ENCODE measurements at places on chromosomes 1 and 21.

DNA sequence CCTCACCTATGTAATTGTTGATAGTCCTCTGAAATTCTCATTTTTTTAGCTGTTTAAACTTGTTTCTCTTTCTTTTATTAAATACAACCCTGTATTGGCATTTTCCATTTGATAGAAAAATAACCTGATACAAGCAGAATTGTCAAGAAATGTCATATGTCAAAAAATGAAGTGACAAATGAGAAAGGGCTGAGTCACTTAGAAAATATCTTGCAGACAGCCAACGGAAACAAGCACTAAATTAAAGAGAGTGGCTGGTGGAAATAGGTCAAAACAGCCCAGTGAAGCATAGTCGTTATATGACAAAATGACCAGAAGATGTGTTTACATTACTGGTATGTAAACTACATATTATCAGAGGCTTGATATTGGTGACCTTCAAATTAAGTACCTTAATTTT is 484.4 kb downstream of the PLA2G4A start:
- DNase-seq = no peak

GRCh38 chr21:42112857-42113256 is 41.7 kb downstream of the UMODL1 start:
- DNase-seq = no peak

GRCh38 chr1:50981741-50982140 is 11.7 kb downstream of the CDKN2C start:
- no peak for DNase-seq

GRCh38 chr1:241219449-241219848 is 137.6 kb downstream of the RGS7 start:
- DNase-seq = no peak

DNA sequence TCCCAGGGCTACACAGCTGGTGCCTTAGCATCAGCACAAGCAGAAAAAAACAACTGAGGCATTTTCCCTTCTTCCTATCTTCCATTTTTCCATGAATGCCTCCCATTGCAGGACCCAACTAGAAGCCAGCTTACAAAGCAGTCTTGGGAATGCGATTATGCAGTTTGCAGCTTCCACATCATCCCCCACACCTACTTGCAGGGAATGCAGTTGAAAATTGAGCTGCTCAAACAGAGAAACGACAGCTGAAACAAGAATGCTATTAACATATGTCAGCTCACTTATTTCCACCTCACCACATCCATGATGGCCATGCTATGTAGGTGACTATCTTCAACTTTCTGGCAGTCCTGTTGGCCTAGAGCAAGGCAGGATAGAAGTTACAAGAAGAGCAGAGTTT is 150.6 kb upstream of the KCTD3 start:
- no peak for DNase-seq

DNA sequence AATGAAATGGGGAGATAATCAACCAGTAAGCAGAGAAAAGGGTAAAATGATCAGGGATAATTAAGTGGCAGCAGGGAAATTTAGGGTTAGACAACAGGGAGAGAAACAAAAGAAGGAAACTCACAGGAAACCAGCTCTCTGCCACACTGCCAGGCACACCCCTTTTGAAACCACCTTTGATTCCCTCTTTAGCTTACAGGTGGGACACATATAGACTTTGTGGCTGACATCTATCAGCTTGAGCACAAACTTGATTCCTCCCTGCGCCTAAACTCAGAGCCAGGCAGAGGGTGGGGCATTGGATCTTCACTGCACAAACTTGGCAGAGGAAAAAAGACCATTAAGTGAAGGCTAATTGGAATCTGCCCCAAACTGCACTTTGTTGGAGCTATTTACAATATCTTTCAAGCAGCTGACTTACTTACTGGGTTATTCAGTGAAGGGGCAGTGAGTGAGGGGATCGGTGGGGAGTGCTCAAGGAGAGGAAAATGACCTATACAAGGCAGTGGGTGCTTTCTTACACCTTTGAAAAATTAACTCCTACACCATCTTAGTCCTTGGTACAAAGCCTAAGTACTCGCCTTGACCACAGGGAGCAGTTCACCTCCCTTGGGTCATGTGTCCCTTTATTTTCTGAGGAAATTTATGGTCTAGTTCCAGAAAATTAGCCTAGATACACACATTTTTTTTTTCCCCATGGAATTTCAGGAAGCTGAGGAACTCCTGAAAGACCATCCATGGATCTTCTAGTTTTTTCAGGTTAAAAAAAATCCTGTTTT is 60.2 kb downstream of the PBX1 start:
- DNase-seq = no peak

DNA sequence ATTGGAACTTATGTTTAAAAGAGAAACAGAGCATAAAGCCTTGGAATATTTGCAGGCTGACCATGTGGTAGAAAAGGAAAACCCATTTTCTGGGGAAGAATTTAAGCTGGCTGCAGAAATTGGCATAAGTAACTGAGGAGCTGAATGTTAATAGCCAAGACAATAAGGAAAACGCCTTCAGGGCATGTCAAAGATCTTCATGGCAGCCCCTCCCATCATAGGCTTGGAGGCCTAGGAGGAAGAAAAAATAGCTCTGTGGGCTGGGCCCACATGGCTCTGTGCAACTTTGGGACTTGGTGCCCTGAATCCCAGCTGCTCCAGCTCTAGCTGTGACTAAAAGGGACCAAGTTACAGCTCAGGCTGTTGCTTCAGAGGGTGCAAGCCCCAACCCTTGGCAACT is 51.5 kb downstream of the CTH start:
- no peak for DNase-seq

GRCh38 chr1:197269053-197269452 is 1.0 kb downstream of the CRB1 start:
- DNase-seq = no peak

- no peak for DNase-seq
These were observed 59.0 kb upstream of the DIP2A start for GRCh38 chr21:46399686-46400085.

GRCh38 chr1:192277635-192278034 is 39.2 kb upstream of the RGS21 start:
- DNase-seq = no peak

Measured in stimulated activated CD8-positive, alpha-beta memory T cell treated with anti-CD3 and anti-CD28 coated beads, Interleukin-2, amount 100 ng/mL, for 1 hour (primary cell).